ENCODE measurements at places on chromosomes 1 and 21.

GRCh38 chr1:171828794-171829193 lies 12.5 kb upstream of the DNM3 start:
- no peak for DNase-seq

- no peak for DNase-seq
Measured at GRCh38 chr1:178142806-178143205, 48.9 kb downstream of the RASAL2 start.

DNA sequence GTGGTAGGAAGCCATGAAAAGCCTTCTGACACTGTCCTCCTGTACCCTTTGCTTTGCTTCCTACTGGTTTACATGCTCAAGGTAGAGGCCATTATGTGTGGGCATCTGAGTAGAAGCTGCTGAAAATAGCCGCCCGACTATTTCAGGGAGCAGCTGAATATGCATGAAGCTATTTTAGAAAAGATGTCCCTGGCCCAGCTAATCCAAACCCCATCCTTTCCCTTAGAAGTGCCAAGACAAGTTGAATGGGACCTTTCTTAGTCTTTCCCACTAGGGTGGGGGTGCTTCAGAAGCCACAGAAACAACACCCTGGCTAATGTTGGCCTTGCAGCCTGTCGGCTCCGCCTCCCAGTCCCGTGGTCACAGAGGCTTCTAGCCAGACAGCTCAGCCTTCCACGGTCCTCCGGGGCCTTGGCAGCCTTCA lies 205.1 kb upstream of the EDN2 start:
- no peak for DNase-seq

DNA sequence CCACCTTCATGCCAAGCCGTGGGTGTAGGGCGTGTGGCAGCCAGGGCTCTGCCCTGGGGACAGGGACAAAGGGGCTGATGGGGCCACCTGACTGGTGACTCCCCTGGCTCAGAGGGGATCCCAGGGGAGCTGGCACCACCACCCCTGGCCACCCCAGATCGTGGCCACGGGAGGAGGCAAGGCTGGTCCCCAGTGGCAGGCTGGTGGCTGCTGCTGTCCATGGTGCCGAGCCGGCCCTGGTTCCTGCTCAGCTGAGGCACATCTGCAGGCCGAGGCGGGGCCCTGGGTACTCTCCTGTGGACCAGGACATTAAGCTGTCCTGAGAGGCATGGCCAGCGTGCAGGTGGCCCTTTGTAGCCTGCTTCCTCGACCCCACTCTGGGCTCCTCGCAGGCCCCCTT lies 6.5 kb downstream of the PLCH2 start:
- DNase-seq = no peak

GRCh38 chr1:200316148-200316803 lies 93.6 kb downstream of the ZNF281 start:
- no peak for DNase-seq

DNA sequence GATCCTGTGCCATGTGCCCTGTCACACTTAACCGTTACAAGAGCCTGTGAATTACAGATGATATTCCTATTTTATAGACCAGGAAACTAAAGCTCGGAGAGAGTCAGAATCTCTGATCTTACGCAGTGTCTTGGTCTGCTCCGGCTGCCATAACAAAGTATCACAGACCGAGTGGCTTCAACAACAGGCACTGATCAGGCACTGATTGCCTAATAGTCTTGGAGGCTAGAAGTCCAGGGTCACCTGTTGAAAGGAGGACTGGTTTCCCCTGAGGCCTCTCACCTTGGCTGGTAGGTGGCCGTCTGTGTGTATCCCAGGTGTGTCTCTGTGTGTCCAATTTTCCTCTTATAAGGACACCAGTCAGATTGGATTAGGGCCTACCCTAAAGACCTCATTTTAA lies 31.5 kb upstream of the KCNE2 start:
- no peak for DNase-seq

Measured in M059J (cell line).